ENCODE measurements at places on chromosomes 2 and 18.
A peak's percentile ranks its signal among the peaks of the same experiment; 100 is the strongest.

DNA sequence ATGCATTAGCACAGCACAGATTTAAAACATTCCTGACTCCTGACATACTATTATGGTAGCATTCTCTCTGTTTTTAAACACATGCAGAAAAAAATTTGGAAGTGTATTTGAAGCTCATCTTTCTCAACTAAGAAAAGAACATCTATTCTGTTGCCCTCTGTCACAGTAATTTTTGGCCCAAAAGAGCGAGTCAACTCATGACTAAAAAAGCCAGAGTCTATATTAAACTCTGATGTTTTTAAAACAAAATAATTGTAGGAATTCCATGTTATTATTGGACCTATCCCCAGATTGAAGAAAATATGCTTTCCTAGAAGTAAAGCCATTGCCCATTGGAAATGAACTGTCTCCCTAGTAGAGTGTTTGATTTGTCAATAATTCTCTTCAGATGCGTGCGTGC lies 96.7 kb downstream of the CRIM1 start:
- no peak for DNase-seq

DNA sequence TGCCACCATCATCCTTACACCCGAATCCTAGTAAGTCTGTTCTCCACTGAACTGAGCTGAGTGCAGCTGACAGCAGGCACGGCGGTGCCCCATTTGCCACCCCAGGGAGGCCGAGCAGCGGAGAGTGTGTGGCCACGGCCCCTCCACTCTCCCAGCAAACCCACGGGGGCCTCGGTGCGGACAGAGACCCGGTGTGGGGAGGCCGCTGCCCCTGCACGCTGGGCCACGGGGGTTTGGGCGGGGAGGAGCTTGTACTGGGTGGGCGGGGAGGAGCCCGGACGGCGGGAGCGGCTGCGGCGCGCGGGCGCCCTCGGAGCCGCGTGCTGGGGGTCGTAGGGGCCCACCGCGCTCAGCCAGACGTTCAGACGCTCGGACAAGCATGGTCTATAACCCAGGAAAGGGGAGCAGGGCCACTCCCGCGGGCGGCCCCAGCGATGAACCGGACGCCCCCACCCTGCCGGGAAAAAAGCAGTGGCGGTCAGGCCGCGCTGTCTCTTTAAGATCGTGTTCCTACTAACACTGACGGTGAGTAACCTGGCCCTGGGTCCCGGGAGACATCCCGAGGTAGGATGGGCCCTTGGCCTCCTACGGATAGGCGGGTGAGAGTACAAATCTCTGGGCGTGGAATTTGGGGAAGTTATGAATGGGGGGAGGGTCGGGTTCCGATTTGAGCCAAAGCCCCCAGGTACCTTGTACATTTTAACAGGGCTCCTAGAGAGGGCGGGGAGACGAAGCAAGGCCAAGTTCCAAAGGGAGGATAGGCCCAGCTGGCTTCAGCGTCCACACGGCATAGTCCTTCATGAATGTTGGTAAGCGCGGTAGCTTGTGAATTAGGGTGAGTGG lies at the start of gene ITPRIPL1:
TSS of gene ITPRIPL1 (plus strand) at position 277 of the 843 bp plus-strand sequence. CDS start at position 800, 523 bp downstream.
- DNase-seq: no peak

- DNase-seq: peak; percentile 97
These were observed at the start of gene SEMA4F for GRCh38 chr2:74653985-74654882. TSS of gene SEMA4F (plus strand) at chr2:74654247. CDS start at chr2:74654377, 130 bp downstream.

- DNase-seq: no peak
These were observed 1621.3 kb downstream of the SUCLG1 start for GRCh38 chr2:82837588-82838304.

- DNase-seq: no peak
These were observed 136.8 kb downstream of the TPO start for GRCh38 chr2:1550076-1550475.

DNA sequence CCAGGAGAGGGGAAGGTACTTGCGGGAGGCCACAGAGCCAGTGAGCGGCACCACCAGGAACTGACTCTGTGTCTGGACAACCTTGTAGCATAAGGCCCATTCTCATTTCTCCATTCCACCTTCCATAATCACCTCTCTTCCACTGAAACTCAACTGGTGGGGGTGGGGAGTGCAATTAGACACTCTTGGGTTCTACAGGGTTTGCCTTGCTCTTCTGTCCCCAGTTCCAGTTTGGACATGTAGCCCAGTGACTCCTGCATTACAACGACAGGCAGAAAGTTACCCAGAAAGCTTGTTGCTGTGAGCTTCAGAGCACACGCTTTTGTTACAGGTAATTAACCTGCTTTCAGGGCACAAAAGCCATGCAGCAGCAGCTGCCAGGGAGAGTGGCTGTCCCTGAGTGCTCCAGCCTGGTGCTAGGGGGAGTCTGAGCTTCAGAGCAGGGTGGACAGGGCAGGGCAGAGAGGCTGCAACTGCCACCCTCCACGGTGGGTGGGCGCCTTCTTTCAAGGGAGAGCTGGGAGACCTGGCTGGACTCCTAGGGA lies 65.2 kb downstream of the COPS8 start:
- no peak for DNase-seq

DNA sequence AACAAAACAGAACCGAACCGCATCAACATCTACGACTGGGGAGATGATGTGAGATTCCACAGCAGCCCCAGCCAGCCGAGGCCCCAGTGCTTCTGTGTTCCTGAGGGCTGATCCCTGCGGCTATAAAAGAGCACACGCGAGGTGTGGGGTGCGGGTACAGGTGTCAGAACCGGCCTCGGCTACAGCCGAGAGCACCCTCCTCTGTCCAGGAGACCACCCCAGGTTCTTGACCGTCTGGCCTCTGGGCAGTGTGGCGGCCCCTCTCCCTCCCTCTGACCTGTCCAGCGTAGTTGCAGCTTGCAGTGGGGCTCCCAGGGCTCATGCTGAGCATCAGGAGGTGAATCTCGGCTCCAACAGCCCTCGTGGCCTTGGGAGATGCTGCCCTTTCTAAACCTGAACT lies 23.7 kb downstream of the RTP5 start:
- DNase-seq: no peak

- DNase-seq: no peak
These were observed 388.0 kb upstream of the SYT4 start for GRCh38 chr18:43665105-43665788.

- no peak for DNase-seq
These were observed 594 bp downstream of the RAD51AP2 start for GRCh38 chr2:17517481-17518211.

- DNase-seq: peak; percentile 69
These were observed at the start of gene RNF125 for GRCh38 chr18:32018331-32019250. TSS of gene RNF125 (plus strand) at chr18:32018825. CDS start at chr18:32018864, 39 bp downstream.

DNA sequence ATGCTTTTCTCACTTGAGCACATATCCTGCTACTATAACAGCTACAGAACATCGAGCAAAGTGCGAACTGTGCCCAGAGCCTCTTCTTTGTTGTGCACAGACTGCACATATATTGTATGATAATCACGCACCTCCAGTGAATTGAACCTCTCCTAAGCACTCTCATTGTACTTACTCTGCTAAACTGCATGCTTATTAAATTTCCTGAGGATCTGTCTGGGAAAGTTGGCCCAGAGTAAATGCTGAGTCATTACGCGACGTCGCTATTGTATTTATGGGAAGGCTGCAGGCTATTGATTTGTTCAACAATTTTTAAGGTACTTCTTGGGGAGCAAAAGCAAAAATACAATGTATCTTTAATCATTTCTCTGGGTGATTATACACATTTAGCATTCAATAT lies 399.6 kb upstream of the DSEL start:
- no peak for DNase-seq

- DNase-seq: no peak
These were observed 8.0 kb downstream of the TMBIM1 start for GRCh38 chr2:218284106-218284811.
